CD4-positive, CD25-positive, alpha-beta regulatory T cell (primary cell): ENCODE measurements at places on chromosomes 4 and X. TPM values are rescaled to one million over a fixed set of nuclear protein-coding genes. Genes with fewer than 3 reads are reported as not detected.

GRCh38 chrX:18949291-18949943 is 34.5 kb downstream of the PHKA2 start:
- DNase-seq, result no peak
- H3K27me3 ChIP-seq, result no peaks in the 10 kb centered on the region
- H3K27ac ChIP-seq, result no peak overlapping the region
- H3K4me1 ChIP-seq, result no peaks in the 10 kb centered on the region

DNA sequence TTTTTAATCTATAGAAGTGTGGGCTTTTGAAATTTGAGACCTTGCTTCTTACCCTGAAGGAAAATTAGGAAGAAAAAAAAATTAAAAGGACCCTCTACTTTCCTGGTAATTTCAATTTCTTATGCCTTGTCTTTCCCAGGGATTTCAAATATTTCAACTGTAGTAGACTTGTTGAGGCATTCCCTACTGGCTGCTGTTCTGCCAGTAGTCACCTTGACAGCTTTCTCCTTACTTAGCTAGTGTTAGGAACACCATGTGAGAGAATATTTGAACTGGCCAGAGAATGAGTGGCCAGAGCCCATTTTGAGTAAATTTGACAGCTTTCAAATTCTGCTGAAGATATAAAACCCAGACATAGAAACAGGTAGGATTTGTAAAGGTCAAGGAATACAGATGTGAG is 24.0 kb upstream of the GBA3 start:
- DNase-seq, result no peak
- H3K36me3 ChIP-seq, result no peaks in the 10 kb centered on the region
- H3K27ac ChIP-seq, result no peak overlapping the region

- no peak within 1 kb of the TSS for H3K27ac ChIP-seq
- DNase-seq, result no peak
- H3K36me3 ChIP-seq, result no peaks in the 10 kb centered on the region
- no peaks in the 10 kb centered on the region for H3K4me1 ChIP-seq
- H3K27me3 ChIP-seq, result peaks cover 3% of the 10 kb centered on the region
- H3K4me3 ChIP-seq, result no peak within 1 kb of the TSS
Measured at GRCh38 chr4:72031868-72032608, at the start of gene NPFFR2. Gene NPFFR2 (plus strand): TSS chr4:72032000. CDS start chr4:72128592, 96,592 bp downstream.

DNA sequence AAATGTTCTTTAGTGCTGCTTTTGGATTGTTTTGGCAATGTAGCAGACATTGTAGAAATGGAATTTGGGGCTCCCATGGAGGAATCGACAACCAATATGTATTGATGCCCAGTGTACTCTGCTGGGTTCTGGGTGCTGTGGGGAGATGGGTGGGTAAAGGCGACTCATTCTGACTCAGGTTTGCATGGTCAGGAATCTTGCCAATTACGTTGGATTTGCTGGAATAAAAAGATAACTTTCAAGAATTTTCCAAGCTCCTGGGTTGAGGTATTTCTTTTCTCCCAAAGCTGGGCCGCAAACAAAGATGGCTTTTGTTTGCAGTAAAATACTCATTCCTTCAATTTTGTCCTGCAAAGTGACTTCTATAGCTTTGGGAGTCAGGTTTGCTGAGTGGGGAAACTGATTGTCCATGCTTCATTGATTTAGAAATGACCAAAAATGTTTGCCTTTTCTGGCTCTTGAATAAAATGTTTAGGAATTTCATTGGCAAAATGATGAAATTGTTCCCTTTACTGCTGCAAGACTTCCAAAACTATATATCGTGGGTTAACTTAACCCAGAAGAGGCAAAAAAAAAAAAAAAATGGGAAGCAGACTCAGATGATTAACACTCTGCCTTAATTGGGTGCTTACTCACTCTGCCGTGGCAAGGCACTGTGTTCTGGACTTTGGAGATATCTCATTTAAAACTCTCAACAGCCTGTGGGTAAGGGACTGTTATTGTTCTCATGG is 57.0 kb downstream of the RTL9 start:
- DNase-seq, result no peak
- no peaks in the 10 kb centered on the region for H3K27me3 ChIP-seq
- H3K27ac ChIP-seq, result no peak overlapping the region
- no peak overlapping the region for H3K4me3 ChIP-seq
- no peaks in the 10 kb centered on the region for H3K36me3 ChIP-seq

- H3K27ac ChIP-seq, result no peak overlapping the region
- no peak for DNase-seq
- H3K27me3 ChIP-seq, result no peaks in the 10 kb centered on the region
- H3K36me3 ChIP-seq, result no peaks in the 10 kb centered on the region
- no peaks in the 10 kb centered on the region for H3K4me1 ChIP-seq
- no peak overlapping the region for H3K4me3 ChIP-seq
Measured at GRCh38 chr4:139880841-139881240, 215.2 kb downstream of the MGST2 start.

DNA sequence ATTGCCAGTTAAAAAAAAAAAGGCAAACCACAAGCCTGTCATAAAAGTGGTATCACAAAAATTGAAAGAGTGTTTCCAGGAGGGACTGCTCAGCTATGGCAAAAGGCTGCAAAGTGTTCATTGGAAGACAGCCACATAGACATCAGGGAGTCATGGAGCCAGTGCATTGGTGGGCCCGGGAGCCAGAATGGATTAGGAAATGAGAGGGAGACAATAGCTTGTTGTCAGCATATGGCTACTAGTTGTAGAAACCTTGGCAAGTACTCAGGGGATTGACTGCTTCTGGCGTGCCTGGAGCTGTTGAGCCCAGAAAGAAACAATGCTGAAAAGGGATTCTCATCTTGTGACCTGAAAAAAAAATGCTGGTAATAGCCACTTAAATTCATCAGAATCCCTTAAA is 5.0 kb downstream of the GAR1 start:
- H3K36me3 ChIP-seq, result peaks cover 64% of the 10 kb centered on the region
- no peaks in the 10 kb centered on the region for H3K27me3 ChIP-seq
- H3K4me3 ChIP-seq, result no peak overlapping the region
- DNase-seq, result no peak

DNA sequence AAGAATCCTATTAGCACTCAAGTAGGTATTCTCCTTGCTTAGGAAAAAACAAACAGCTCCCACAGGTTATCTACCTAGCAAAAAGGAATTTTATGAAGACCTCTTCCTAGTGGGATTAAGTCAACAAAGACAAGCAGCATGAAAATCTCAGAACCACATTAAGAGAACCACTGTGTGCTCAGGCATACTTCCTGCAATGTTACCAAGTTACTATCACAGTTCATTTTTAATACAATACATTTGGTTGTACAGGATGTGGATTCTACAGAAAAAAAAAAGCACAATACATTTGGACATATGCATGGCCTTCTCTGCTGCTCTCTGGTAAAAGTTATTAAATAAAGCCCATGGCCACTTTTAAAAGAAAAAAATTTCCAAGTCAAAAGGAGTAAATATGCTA is 193.7 kb downstream of the PPP3CA start:
- H3K4me3 ChIP-seq, result no peak overlapping the region
- no peaks in the 10 kb centered on the region for H3K36me3 ChIP-seq
- H3K4me1 ChIP-seq, result peaks cover 5% of the 10 kb centered on the region
- DNase-seq, result no peak

DNA sequence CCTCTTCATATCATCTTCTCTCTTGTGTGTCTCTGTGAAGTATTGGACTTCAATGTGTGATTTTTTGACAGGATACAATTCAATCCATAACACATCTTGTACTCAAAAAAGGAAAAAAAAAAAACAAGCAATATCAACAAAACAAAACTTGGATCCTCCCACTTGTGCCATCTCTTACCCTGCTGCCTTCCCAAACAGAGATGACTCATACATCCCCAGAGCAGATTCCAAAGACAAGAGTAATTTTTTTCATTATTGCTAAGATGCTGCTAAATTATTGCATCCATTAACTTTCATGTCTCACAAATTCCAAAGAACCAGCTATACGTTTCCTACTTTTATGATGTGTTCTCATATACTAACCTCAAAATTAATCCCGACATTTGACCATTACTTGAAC is 479.2 kb downstream of the GBA3 start:
- no peaks in the 10 kb centered on the region for H3K36me3 ChIP-seq
- no peaks in the 10 kb centered on the region for H3K27me3 ChIP-seq
- no peaks in the 10 kb centered on the region for H3K4me1 ChIP-seq
- H3K27ac ChIP-seq, result no peak overlapping the region
- no peak overlapping the region for H3K4me3 ChIP-seq
- no peak for DNase-seq

GRCh38 chr4:8308856-8309771 is 39.6 kb downstream of the HTRA3 start:
- H3K4me3 ChIP-seq, result no peak overlapping the region
- H3K27ac ChIP-seq, result no peak overlapping the region
- H3K36me3 ChIP-seq, result no peaks in the 10 kb centered on the region
- no peaks in the 10 kb centered on the region for H3K27me3 ChIP-seq
- no peak for DNase-seq

- H3K27me3 ChIP-seq, result peaks cover 28% of the 10 kb centered on the region
- no peak for DNase-seq
- H3K36me3 ChIP-seq, result no peaks in the 10 kb centered on the region
- no peak overlapping the region for H3K4me3 ChIP-seq
- no peaks in the 10 kb centered on the region for H3K4me1 ChIP-seq
- no peak overlapping the region for H3K27ac ChIP-seq
Measured at GRCh38 chr4:41744572-41745291, 3.8 kb downstream of the PHOX2B start.

- no peak for DNase-seq
- no peaks in the 10 kb centered on the region for H3K4me1 ChIP-seq
- no peak overlapping the region for H3K27ac ChIP-seq
- H3K27me3 ChIP-seq, result no peaks in the 10 kb centered on the region
Measured at GRCh38 chrX:32041181-32041580, 969.3 kb upstream of the FTHL17 start.

DNA sequence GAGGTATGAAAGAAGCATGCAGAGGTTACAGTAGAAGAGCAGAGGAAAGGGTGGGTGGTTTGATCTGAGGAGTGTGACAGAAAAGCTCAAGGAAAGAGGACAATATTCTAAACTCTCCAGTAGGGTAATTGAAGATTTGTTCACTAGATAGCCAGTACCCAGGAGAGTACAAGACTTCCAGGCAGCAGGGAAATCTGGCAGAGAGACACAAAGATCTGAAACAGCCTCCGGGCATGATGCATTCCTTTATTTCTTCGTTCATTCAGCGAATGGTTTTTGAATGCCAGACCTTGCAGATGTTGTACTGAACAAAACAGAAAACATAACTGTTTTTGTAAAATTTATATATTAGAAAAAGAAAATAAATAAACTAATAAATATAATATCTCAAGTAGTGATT is 766.6 kb downstream of the FAT4 start:
- no peak overlapping the region for H3K27ac ChIP-seq
- H3K36me3 ChIP-seq, result no peaks in the 10 kb centered on the region
- no peak for DNase-seq

Gene PDLIM3
- not detected for polyA plus RNA-seq

Gene GAGE10
- polyA plus RNA-seq, result not detected

Gene MID1IP1
- 8.8 TPM for polyA plus RNA-seq

Gene SHOX
- not detected for polyA plus RNA-seq

Gene BRS3
- polyA plus RNA-seq, result not detected
